ENCODE measurements at places on chromosomes 5 and 9. TPM values are rescaled to one million over a fixed set of nuclear protein-coding genes. Genes with fewer than 3 reads are reported as not detected.
A peak's percentile ranks its signal among the peaks of the same experiment; 100 is the strongest.

- DNase-seq, result peak; percentile 37
Measured at GRCh38 chr5:120678279-120678678, 214.2 kb downstream of the PRR16 start.

- no peak for DNase-seq
Measured at GRCh38 chr9:7234144-7234543, 476.4 kb downstream of the KDM4C start.

GRCh38 chr9:7173139-7173538 lies 415.4 kb downstream of the KDM4C start:
- DNase-seq, result no peak

Gene KCNV2
- total RNA-seq, result not detected

Gene ACTBL2
- total RNA-seq, result not detected

DNA sequence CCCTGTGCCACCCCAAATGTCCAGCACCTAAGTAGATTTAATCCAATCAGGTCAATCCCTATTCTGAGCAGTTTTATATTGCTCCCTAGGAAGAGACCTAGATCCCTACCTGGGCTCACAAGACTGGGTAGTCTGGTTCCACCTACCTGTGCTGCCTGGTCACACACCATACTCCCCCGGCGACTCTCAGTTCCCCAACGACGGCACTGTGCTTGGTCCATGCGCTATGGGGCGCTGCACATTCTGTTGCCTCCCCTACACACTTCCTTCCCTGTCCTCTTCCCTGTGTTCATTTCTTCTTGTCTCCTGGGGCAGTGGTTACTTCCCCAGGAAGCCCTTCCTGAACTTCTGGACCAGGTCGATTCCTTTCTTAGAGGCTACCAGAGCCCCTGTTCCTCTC lies 109.9 kb upstream of the IL12B start:
- no peak for DNase-seq

Gene IL31RA
- 8.9 TPM for total RNA-seq

Gene ENTR1
- total RNA-seq, result 25.3 TPM

GRCh38 chr5:60527072-60527471 lies 172.9 kb downstream of the DEPDC1B start:
- no peak for DNase-seq

Gene UBTD2
- total RNA-seq, result 44.0 TPM

GRCh38 chr9:96460470-96460869 lies 10.5 kb downstream of the HABP4 start:
- no peak for DNase-seq

DNA sequence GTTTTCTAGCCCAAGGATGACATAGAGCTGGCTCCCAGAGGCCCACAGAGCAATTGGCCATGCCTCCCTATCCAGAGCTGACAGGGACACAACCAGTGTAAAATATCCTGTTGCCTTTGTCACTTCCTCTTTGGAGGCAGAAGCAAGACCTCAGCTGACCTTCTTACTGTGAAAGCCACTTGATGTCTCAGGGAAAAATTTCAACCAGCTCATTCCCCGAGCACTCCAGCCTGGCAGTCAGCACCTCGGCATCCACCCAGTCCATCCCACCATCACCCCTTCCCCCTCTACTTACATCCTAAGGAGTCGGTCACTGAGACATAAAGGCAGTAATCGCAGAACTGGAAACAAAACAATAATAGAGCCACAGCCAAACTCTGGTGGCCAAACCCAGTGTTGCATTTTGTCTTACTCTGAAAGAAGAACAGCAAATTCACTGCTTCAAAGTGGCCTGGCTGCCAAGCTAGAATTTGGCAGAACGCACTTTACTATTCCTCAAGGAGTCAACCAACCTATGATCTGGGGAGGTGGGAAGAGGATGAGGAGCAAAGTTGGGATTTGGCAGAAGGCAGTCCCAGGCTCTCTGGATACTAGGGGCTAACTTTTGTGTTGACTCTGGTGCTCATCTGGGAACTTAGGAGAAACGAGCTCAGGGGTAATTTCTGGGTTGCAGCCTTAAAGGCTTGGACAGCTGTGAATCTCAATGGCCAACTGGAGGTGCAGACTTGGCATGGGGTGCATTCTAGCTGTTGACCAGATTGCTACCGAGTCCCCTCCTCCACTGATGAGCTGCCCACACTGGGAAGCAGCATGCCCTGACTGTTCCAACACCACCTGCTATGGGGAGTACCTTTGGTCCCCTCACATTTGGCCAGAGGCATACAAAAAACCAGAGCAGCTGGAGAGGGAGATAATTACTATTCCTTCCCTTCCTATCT lies 13.6 kb downstream of the NIPAL4 start:
- DNase-seq, result no peak

Gene ANKRD18B
- not detected for total RNA-seq

Gene PCDHB2
- total RNA-seq, result 7.6 TPM

- no peak for DNase-seq
Measured at GRCh38 chr5:172905346-172906140, 53.7 kb upstream of the RPL26L1 start.

DNA sequence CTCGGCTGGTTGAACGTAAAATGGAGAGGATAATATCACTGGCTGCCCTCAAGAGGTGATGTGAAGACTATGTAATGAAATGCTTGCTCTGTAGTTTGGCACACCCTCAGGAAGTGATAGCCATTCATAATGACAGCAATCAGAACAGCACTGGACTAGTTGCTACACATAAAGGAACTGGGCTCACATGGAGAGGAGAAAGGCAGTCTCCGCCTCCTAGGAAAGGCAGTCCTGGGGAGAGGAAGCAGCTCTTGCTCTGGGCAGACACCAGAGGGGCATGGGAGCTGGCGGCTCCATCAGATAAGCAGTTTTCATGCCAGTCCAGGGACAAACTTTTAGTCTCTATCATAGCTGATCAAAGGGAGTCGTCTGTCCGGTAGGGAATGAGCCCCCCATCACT lies 46.9 kb downstream of the ARHGEF37 start:
- no peak for DNase-seq

Data from SJSA1 (cell line).